ENCODE measurements at places on chromosomes 16 and 17. TPM values are rescaled to one million over a fixed set of nuclear protein-coding genes. Genes with fewer than 3 reads are reported as not detected.

Gene C16orf86
- 2.9 TPM for total RNA-seq

Gene FADS6
- total RNA-seq = not detected

Gene KRT24
- total RNA-seq = not detected

Gene KRT32
- not detected for total RNA-seq

Gene C17orf107
- 3.0 TPM for total RNA-seq

Gene CISD3
- 44.6 TPM for total RNA-seq

Gene UMOD
- not detected for total RNA-seq

Gene PERCC1
- total RNA-seq = 0.35 TPM

Gene NHLRC4
- total RNA-seq = 1.3 TPM

Gene CEP295NL
- 6.5 TPM for total RNA-seq

Gene FOXC2
- total RNA-seq = 0.42 TPM

Gene SLC6A2
- total RNA-seq = 0.64 TPM

Gene ALDH3A1
- total RNA-seq = 1.3 TPM

Gene DRC7
- total RNA-seq = not detected

Gene ZG16
- total RNA-seq = not detected

Gene PARD6A
- 3.9 TPM for total RNA-seq
